ENCODE measurements at places on chromosomes 2 and 18.

DNA sequence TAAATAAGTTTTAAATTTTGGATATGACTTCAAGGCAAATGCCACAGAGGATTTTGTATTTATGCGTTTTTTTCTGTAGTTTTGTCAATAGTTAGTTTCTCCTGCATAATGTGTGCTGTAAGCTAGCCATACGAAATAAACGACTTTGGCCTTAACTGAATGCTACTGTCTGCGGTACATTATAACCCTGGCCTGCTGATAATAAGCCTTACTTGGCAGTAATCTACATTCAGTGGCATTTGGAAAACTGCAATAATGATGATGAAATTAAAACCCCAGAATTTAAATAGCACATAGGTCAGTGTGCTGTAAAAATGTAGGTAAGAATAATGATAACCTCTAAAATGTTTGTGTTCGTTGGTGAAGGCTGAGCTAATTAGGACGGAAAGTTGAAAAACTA lies 88.8 kb downstream of the LRP1B start:
- no peak for DNase-seq

GRCh38 chr2:72961036-72961720 lies 43.9 kb downstream of the EMX1 start:
- no peak for DNase-seq

DNA sequence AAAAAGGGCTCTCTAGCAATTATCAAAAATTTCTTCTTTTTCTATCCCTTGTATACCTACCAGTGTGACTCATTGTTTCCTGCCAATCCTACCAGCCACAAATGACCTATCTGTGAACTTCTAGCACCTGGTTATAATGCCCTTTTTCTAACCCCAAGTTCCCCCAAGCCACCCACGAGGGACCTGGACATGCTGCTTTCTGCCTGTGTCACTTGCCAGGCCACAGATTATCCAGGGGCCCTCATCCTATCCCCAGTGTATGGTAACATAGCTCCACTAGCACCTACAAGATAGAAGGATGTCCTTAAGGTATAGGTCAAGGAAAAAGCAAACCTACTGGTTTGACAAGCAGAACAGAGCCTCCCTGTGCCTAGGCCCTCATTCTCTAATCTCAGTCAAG lies 26.8 kb downstream of the AAK1 start:
- DNase-seq = no peak

GRCh38 chr2:124027182-124027581 lies 2.1 kb downstream of the CNTNAP5 start:
- peak; percentile 85 for DNase-seq

- no peak for DNase-seq
Measured at GRCh38 chr18:75041586-75041985, 167.4 kb downstream of the PTGR3 start.
